ENCODE measurements at places on chromosomes 6 and 20.

DNA sequence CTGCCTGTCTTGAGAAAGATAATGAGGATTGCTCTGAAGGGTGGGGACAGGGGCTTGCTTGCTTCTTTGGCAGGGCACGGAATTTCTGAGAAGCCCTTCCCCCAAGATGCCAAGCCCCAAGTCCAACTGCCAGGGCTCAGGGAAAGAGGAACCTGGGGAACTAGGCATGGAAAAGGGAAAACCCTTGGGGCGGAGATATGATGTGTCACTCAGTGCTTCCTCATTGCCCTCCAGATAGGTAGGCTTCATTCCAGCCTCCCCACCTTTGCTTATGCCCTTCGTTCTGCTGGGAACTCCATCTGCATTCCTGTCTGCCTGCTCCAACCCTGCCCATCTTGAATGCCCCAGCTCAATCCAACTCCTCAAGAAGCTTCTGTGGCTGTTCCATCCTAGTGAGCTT lies 61.2 kb downstream of the VEGFA start:
- DNase-seq: no peak

GRCh38 chr6:80728101-80728750 lies 621.8 kb downstream of the BCKDHB start:
- DNase-seq: no peak

- DNase-seq: no peak
Measured at GRCh38 chr6:142301651-142302391, at the start of gene ADGRG6. TSS of gene ADGRG6 (plus strand) at chr6:142302007. CDS start at chr6:142302330, 323 bp downstream.

GRCh38 chr20:44540834-44541233 lies 19.0 kb upstream of the SERINC3 start:
- DNase-seq: peak; percentile 80

GRCh38 chr6:108250240-108250866 lies 10.5 kb downstream of the SNX3 start:
- DNase-seq: no peak

GRCh38 chr6:149194820-149195558 lies 122.5 kb upstream of the TAB2 start:
- no peak for DNase-seq

DNA sequence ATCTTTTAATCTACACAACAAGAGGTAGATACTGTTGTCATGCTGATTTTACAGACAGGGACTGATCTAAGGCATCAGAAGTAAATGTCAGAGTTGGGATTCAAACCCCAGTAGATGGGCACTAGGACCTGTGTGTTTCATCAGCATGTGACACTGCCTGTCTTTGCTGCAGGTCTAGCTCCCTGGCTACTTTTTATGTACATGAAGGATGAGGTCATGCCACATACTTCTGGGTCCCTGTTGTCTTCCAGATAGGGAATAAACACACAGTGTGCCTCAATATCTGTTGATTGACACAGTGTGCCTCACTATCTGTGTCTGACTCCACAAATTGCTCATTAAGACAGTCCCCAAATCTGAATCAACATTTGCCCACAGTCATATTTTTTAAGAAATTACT lies 106.9 kb downstream of the TFAP2B start:
- no peak for DNase-seq

GRCh38 chr6:155278319-155279049 lies 14.7 kb downstream of the CLDN20 start:
- DNase-seq: no peak

GRCh38 chr6:65799389-65799788 lies 92.4 kb upstream of the EYS start:
- no peak for DNase-seq

DNA sequence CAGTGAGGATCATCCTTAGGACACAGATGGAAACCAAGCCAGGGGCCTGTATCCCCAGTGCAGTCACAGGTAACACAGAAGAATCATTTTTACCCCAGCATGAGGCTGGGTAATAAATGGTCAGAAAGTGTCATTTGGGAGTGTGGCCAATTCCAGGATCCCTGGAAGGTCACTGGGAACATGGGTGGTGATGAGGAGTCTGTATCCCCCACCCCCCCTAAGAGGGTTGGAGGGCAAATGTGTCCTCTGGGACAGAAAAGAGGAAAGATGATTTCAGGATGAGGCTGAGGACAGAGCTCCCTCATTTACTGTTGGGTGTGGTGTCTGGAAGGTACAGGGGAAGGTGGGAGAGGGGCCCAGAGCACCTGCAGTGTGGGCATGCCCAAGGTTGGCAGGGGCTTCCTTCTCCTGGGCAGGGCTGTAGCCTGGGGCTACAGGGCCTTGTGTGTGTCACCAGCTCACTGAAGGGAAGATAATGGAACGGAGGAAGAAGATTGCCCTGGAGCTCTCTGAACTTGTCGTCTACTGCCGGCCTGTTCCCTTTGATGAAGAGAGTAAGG lies 34.5 kb downstream of the PLCG1 start:
- no peak for DNase-seq

DNA sequence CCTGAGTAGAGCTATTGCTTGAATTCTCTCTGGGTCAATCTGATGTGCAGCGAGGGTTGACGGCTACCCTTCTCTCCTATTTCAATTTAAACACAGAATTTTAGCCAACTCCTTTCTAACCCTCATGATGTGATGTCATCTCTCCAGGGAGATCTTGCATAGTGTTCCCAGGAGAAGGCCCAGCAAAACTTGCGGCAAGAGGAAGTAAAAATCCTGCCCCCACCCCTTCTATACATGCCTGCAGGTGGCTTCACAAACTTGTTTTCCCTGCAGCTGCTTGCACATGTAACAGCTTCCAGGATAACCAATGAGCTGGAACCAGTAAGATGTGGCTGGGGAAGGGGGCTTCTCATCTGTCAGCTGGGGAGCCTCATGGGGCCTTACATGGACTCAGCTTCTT lies 169.3 kb upstream of the CDH4 start:
- DNase-seq: no peak

DNA sequence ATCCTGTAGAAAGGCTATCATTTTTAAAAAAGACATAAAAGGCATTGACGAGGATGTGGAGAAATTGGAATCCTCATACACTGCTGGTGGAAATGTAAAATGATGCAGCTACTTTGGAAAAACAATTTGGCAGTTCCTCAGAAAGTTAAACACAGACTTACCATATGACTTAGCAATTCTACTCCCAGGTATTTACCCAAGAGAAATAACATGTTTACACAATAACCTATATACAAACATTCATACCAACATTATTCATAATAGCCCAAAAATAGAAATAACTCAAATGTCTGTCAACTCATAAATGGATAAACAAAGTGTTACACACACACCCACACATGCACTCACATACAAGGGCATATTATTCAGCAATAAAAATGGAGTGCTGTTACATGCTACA lies 23.4 kb upstream of the CEP85L start:
- no peak for DNase-seq

DNA sequence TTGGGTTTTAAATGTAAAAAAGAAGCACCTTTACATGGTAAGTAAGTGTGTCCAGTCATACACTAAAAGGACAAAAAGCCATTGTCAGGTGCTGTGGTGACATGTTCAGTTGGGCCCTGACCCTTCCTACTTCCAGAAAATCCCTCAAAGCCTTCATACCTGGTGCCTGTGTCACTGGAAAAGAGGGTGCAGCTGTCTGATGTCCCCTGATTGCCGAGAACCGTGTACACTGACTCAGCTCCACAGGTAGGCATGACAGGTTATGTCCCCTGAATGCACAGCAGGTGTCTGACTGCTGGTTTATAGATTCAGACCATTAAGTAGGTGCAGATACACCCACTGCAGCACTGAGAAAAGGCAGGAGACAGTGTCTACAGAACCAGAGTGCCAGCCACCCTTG lies 99.1 kb downstream of the FOXC1 start:
- DNase-seq: no peak

DNA sequence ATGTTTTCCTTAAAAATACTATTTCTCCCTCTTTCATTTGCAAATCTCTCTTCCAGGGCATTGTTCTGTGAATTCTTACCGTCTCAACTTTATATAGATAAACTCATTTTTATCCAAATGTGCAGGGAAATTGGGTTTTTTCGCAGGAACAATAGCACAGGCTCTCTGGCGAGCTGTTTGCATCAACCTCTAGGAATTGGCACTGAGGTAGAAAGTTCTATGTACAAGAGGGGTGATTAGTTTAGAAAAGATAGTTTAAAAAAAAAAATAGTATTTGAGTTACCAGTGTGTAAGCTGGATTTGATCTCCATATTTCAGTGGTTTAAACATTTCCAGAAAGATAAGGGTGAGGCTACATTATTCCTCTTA lies 129.7 kb upstream of the BTN3A2 start:
- DNase-seq: no peak

DNA sequence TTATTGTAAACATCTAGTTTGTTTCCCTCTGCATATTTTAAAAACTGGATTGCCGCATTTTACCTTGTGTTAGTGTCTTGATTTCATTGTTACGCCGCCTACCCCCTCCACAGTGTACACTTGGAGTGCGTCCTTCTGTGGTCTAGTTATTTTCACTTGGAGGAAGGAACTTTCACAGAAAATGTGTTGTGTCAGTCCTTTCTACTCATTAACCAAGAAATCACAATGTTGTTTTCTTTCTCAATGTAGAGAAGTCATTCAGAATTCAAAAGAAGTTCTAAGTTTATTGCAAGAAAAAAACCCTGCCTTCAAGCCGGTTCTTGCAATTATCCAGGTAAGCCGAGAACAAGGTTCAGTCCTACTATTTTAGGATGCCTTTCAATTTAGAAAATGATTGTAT lies 10.3 kb downstream of the MTHFD1L start:
- no peak for DNase-seq

All from HTR-8/SVneo (cell line).